Fibroblast of mammary gland (primary cell): ENCODE measurements at places on chromosomes 1 and 21.

- no peak for DNase-seq
Observed at GRCh38 chr1:11664336-11665065, 501 bp downstream of the FBXO6 start.

GRCh38 chr1:25451908-25452307 is 21.2 kb downstream of the MACO1 start:
- DNase-seq = no peak

GRCh38 chr1:86062453-86062852 is 94.1 kb downstream of the COL24A1 start:
- peak; percentile 15 for DNase-seq

DNA sequence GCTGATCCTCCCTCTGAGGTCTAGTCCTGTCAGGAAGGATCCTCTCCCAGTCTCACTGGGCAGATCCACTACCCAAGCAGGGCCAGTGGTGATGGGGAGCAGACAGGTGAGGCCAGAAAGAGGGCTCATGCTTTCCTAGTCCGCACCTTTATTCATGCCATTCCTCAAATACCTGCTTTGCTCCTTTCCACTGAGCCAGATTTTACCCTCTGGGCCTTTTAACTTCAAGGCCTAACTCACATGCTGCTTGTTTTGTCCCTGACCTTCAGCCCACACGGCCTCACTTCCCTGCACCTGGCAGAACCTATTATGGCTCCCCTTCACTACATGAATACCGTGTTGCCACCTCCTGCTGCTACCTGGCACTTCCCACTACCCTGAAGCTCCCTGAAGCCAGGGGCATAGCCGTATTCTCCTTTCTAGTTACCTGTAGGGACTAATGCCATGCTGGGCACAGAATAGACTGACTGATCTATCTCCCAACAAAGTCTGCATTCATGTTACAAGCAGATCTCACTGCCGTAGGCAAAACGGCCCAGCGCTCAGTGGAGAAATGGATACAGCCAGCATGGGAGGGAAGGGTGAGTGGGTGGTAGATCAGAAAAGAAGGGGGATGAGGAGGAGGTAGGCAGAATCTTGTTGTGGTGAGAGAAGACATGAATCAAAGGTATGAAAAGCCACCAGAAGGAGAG is 36.1 kb upstream of the GOLT1A start:
- DNase-seq = no peak

DNA sequence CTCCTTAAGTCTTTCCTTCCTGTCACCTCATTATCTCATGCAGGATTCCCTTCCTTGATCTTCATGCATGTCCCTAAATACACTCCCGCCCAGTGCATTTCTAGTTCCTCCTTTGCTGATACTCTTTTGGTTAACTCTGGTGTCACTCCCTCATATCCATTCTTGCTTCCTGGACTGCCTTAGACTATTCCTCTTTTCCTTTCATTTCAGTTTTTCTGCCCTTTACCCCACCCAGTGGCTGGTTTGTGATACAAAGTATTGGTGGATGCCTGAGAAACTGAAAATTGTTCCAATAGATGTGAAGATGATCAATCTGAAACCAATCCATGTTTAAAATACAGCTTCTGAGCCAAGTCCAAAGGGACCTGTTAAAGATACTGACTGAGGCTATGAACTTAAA is 553.8 kb upstream of the CAMK1G start:
- no peak for DNase-seq

DNA sequence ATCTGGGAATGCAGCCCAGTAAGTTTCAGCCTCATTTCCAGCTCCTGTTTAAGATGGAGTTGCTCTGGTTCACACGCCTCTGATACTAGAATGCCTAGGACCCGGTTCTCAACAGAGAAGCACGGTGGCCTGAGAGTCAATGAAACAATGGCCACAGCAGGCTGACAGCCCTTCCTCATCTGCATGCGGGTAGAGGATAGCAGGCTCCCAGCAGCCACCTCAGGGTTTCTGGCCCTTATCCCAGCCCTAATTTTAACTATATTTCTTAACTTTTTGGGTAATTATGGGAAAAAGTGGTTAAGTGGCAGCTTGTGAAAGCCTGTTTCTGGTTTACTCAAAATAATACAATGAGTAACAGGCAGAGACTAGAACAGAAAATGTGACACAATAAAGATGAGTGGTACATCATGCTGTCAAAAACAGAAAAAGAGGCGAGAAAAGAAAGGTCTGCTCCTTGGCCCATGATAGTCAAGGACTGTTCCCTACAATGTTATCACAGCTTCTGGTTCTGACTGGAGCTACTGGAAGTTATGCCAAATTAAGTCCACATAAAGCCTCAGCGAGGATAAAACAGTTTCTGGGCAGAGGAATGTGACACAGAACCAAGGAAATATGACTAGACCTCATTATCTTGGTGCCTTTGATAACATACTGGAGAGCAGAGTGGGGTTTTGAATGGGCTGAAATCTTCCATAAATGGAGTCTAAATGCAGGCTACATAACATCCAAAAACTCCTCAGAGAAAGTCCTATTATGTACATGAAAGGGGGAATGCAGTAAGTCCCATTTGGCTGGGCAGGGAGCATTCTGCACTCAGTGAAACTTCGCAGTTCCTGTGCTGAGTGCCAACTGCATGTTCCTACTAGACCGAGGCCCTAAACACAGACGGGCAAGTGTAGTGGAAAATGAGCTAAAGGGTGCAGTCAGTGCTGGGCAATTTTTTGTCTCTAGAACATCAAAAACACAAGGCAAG is 92.1 kb downstream of the NIBAN1 start:
- peak; percentile 34 for DNase-seq

DNA sequence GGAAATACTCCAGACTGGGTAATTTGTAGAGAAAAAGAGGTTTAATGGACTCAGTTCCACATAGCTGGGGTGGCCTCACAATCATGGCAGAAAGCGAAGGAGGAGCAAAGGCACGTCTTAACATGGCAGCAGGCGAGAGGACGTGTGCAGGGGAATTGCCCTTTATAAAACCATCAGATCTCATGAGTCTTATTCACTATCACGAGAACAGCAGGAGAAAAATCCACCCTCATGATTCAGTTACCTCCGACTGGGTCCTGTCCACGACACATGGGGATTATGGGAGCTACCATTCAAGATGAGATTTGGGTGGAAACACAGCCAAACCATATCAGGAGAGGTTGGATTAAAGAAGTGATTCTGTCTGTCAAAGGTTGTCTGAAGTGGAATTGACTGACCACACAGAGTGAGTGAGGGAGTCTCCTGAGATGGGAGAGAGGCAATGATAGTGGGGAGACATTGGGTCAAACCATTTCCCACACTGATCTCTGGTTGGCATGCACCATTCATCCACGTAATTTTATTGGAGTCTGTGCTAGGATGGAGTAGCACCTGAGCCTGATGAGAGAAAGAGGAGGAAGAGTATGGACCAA is 58.3 kb upstream of the VAMP3 start:
- DNase-seq = no peak

- DNase-seq = peak; percentile 94
Observed at GRCh38 chr1:54335755-54336108, 70.5 kb downstream of the SSBP3 start.

DNA sequence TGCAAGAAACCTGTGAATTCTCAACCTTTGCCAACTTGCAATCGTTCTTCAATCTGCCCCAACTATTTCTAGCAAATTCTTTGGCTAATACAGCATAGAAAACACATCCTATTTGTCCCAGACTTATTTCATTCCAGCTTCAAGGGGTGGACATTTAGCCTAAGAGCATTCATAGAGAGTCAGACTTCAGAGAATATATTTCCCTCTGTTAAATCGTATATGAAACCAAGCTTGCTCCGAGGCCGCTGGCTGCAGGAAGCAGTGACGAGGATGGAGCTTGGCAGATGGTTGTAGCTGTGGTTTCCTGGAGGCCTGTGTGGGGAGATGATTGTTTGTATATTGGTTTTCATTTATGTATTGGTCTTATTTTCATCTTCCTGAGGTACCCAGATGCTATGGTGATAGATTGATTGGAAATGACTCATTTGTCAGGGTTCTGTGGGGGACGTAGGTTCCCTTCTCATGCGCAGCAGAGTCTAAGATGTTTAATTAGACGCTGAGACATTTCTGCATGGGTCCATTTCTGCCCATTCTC is 26.1 kb downstream of the MAN1C1 start:
- DNase-seq = peak; percentile 56

GRCh38 chr1:171911506-171911905 is 70.2 kb downstream of the DNM3 start:
- DNase-seq = peak; percentile 12

GRCh38 chr1:12424793-12425192 is 193.2 kb downstream of the DHRS3 start:
- DNase-seq = peak; percentile 35

DNA sequence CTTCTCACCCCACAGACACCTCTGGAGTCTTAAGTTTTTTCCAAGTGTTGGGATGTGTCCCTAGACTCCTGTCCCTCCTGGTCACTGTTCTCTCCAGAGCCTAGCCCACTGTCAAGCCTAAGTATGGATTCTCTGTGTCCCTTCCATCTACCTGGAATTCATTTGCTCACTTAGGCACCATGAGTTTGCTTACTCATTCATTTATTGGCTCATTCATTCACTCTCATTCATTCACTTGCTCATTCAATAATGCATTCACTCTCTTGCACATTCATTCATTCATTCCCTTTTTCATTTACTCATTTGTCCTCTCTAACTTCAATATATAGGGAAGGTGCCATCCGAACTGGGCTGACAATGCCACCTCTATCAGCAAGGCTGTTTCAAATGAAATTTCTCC is 1.6 kb downstream of the S100A16 start:
- DNase-seq = peak; percentile 55

GRCh38 chr21:44510109-44510507 is 29.9 kb downstream of the KRTAP10-1 start:
- DNase-seq = no peak

- DNase-seq = no peak
Observed at GRCh38 chr1:6842301-6842700, 57.0 kb downstream of the CAMTA1 start.

DNA sequence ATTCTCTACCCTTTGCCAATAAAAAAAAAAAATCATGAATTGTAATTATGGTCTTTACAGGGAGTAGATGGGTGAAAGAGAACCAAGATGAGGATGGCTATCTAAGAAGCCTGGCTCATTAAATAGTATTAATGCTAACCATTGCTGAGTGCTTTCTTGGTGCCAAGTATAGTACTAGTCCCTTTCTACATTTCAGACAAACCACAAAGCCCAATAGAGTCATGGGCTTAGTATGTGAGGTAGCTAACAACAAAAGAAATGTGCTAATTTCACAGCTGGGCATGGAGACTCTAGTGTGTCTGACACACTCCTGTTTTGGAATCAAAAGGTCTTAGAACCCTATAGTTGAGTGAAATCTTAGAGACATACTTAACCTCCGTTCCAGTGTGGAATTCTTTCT is 84.5 kb upstream of the ESRRG start:
- DNase-seq = no peak

DNA sequence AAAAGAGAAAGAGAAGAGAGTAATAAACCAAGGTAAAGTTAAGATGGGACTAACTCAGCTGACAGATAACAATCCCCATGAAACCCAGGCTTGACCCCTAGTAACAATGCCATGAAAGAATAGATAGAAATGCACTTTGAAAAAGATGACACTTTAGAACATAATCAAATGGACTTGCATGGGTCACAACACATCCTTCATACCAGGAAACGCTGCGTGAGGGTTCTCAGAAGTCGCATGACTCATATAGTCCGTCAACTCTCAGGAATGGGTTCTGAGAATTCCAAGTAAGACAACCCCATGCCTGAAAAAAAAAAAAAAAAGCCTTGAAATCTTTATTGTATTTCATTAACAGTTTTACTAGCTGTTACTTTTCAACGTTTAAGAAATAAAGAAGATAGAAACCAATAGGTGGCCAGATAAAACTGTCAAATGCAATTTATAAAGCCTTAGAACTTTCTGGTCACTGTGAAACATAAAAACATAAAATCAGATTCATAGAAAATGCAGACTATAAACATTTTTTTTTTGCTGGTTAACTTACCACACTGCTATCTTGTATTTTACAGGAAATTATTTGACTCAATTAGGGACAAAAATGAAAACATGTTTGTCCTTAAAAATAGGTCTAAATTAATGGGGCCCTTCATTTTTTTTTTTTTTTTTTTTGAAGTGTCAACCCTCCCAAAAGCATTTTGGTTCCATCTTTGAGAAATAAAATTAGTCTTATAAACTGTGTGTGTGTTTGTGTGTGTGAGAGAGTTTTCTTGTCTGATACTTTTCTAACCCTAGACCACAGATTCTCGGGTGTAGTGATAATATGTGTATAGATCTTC is 202.1 kb downstream of the NCAM2 start:
- peak; percentile 99 for DNase-seq

GRCh38 chr1:24551960-24552571 is 3.8 kb upstream of the NCMAP start:
- no peak for DNase-seq

DNA sequence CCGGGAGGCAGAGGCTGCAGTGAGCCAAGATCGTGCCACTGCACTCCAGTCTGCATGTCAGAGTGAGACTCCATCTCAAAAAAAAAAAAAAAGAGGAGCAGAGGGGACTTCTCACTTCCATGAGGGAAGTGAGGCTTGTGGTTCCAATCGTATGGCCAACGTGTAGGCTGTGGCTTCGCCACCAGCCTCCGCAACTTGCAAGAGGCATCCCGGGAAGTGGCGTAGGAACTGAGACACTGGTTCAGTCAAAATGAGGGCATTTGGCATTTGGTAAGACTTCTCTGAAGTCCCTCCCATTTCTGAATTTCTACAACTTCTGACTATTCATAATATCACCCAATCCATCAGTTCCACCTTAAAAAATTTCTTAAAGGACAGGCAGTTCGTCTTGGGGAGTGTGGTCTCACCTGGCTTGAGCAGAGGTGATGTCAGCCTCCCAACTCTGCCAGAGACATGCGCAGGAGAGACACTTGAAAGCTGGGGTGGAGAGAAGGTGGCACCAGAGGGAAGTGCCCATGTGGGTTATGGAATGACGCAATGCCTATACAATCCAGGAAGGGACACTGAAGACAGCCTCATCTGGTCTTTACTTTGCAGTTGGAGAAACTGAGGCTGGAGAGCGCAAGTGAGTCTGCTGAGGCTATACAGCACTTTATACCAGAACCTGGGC is 17.2 kb downstream of the KAZN start:
- no peak for DNase-seq

DNA sequence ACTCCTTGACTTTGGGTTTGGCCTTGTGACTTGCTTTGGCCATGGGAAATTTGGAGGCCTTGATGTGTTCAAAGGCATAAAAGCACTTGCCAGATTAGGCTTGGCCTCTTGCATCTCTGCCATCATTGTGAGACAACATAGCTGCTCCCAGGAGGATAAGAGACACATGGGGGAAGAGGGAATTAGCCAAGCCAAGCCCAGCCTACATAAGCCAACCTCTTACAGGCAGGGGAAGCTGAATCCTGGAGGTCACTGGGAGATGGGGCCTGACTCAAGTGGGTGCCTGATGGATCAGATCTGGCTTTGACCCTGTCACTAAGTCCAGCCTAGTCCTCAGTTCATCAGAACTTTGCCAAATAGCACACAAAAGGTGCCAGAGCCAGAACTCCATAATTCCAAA is 37.6 kb upstream of the HMGB4 start:
- DNase-seq = no peak
